Astrocyte (in vitro differentiated cells and primary cell): ENCODE measurements at places on chromosomes 16 and 17.

- peak; percentile 87 for DNase-seq
These were observed at the start of gene TBL3 for GRCh38 chr16:1971796-1972489. TBL3 (plus strand) TSS chr16:1972053; CDS start chr16:1972165, 112 bp downstream.

DNA sequence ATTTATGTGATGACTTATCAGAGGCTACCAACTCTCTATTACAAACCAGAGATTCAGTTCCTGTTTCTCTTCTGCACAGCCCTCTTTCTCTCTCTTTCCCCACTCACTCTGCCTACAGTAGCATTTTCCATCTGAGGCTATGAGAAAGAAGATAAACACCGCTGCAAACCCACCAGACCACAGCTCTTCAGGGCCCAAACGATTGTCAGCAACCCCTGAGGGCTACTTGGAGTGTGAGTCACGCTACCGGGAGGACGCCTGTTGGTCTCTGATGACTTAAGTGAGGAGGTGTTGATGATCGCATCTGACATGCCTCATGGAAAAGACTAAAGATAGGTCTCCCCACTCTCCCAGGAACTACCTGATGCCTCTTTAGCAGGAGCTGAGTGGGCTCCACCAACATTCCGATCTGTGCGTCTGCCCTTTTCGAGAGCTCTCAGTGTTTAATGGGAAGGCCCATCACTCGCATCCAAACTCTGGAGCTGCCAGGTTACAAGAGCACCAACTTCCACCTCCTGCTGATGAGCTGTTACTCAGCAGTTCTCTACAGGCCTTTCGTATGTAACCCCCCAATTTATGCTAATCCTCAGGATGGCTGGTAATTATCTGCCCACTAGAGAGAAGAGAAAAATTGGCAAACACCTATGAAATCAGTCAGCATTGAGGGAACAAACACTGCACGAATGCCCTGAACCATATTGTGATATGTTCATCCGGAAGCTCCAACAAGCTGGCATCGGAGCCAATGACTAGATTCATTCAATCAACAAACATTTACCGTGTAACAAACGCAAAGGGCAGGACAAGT is 9.2 kb downstream of the GRIN2A start:
- DNase-seq: peak; percentile 98

DNA sequence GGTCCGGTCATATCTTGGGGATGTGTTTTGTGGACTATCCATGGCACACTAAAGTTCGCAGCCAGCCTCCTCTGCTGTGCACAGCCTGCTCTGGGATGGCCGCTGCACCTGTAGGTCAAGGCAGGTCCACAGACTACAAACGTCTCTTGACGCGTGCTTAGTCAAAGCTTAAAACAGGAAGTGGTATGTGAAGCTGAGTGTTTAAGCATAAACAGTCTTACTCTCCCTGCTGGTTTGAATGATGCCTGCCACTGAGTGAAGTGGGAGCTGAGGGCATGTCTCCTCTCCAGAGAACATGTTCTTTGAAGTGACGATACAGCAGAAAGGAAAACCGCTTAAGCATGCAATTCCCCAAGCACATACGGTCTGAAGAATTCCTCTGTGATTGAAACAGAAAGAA is 365.6 kb downstream of the SLC39A11 start:
- DNase-seq: no peak

GRCh38 chr17:76379646-76380376 is 4.6 kb upstream of the SPHK1 start:
- no peak for DNase-seq

- DNase-seq: no peak
These were observed 6.2 kb downstream of the FUS start for GRCh38 chr16:31186176-31186575.

DNA sequence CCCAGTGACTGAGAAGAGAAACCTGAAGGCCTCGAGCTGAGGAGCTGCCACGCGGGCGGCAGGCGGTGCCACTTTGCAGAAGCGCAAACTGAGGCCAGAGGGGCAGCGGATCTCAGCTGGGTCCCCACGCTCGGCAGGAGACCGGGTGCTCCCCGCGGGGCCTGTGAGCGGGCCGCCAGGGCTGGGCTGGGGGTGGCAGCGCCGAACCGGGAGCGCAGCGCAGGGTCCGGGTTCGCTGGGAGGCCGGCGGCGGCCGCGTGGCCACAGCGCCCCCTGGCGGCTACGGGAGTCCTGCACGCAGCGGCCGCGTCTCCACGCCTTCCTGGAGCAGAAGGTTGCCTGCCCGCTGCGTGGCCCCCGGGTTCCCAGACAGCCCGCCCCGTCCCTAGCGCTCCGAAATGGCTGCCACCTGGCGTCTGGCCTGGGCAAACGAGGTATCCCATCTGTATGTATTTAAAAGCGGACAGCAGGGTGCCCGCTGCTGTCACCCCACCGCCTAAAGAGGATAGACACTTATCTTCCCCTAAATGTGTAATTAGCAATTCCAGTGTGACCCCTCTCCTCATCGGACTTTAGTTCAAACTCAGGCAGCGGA is 96.1 kb upstream of the CDH5 start:
- DNase-seq: no peak

- DNase-seq: no peak
These were observed 218.2 kb downstream of the TMEM114 start for GRCh38 chr16:8372141-8372540.

DNA sequence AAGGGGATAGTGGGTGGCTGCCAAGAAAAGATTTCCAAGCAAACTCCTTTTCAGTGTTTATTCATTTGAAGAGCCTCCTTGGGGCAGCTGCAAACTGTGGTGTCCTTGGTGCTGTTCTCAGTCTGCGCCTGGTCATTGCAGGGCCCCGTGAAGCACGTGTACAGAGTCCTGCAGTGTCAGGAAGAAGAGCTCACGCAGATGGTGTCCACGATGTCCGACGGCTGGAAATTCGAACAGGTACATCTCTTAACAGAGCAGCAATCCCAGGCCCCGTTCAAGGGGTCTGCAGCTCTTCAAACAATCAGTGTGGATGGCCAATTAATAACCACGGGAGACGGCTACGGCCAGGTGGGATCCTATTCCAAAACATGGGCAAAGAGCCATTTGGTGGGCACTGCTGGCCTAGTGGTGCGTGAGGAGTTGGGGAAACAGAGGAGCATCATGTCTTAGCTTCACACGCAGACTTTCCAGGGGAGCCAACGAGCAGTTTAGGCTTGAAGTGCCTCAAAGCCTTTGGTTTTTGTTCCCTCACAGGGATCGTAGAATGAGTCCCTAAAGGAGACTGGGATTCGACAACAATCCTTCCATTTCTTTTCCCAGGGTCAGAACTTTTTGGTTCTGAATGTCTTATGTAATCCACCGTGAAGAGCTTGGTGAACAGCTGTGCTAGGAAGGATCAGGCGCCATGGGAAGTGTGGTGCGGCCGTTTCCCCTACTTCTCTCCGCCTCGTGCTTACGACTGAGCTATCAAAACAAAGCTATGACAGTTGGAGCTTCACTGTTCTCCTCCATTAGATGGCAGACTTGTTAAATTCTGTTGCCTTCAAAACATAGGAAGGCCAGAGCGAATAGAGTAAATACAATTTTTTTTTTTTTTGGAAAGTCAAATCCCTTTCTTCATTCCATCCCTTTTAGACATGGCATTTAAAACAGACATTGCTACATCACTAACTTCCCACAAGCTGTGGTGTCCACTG is 12.6 kb downstream of the KCTD2 start:
- DNase-seq: no peak

DNA sequence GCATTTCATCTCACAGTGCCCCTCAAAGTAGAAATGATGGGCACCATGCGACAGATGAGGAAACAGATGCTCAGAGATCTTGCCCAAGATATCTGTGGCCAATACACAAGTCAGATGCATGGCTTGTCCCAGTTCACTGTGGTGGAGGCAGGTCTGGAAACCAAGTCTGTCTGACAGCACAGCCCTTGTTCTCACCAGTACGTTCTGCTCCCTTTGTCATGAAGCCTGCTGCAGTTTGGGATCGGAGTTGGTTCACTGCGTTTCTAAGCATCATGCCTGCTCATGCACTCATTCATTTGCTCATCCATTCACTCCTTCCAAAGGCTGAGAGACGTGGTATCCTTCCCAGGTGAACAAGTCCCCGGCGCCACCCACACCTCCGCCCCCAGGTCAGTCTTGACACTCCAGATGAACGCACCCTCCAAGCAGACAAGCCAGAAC is 27.2 kb upstream of the MEAK7 start:
- no peak for DNase-seq
